Activated naive CD8-positive, alpha-beta T cell treated with anti-CD3 and anti-CD28 coated beads for 36 hours (primary cell): ENCODE measurements at places on chromosomes 7 and 10. TPM values are rescaled to one million over a fixed set of nuclear protein-coding genes. Genes with fewer than 3 reads are reported as not detected.

WNT2 gene
- total RNA-seq, result not detected

TFEC gene
- total RNA-seq, result 0.14 TPM

TLL2 gene
- 0.12 TPM for total RNA-seq

FAM180A gene
- not detected for total RNA-seq

IGF2BP3 gene
- total RNA-seq, result 0.70 TPM

RARRES2 gene
- total RNA-seq, result not detected

PTPRN2 gene
- 0.74 TPM for total RNA-seq

TDRD1 gene
- total RNA-seq, result 0.24 TPM

MGMT gene
- total RNA-seq, result 23.3 TPM

DHX32 gene
- total RNA-seq, result 27.8 TPM

PPP3CB gene
- 38.9 TPM for total RNA-seq

PLEKHS1 gene
- not detected for total RNA-seq

OR2A42 gene
- total RNA-seq, result not detected

MUC3A gene
- total RNA-seq, result not detected

DNA sequence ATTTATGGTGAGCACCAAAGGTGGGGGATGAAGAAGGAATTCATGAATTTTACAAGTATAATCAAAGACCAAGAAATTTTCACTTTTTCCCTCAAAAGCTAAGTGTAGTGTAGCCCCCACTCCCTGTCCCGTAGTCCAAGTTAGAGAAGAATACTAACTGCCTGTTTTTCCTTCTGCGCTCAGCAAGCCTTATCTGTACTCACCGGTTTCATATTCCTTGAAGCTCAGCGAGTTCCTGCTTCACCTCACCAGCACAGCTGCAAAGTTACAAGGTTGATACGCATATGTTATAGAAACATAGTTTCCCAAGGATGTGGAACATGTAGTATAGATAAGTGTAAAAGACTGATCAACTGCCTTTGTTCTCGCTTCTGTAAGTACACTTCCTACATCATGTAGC lies 16.0 kb upstream of the ZNF33B start:
- no peak for DNase-seq

- DNase-seq, result no peak
Observed at GRCh38 chr7:55191926-55192692, 173.0 kb upstream of the LANCL2 start.

DNA sequence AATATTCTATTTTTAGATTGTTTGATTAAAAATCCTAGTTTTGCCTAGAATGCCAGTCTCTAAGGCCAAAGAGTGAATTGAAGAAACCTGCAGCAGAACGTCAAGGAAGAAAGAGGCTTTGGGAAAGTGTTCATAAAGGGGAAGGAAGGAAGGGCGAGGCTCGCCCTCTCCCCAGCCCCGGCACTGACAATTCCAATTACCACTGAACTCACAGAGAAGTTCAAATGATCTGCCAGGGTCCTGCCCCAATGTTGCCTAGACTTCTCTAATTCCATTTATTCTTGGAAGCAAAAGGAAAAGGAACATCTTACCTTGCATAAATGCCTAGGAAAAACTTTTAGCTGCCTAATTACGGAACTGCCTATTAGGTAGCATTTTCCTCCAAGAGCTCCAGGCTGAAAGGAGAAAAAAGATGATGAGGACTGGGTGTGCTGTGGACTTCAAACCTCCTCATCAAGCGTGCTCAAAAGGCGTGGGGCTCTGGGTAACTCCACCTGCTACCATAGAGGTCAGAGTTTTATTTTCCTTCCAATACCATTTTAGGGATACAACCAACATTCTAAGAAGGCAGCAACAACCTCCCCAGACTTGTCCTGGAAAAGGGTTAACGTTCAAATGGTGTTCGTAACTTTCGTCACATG lies 134.5 kb downstream of the PKD1L1 start:
- no peak for DNase-seq

- DNase-seq, result no peak
Observed at GRCh38 chr10:119138346-119139306, 26.9 kb downstream of the SFXN4 start.

- DNase-seq, result no peak
Observed at GRCh38 chr10:16297642-16298041, 139.2 kb upstream of the PTER start.

DNA sequence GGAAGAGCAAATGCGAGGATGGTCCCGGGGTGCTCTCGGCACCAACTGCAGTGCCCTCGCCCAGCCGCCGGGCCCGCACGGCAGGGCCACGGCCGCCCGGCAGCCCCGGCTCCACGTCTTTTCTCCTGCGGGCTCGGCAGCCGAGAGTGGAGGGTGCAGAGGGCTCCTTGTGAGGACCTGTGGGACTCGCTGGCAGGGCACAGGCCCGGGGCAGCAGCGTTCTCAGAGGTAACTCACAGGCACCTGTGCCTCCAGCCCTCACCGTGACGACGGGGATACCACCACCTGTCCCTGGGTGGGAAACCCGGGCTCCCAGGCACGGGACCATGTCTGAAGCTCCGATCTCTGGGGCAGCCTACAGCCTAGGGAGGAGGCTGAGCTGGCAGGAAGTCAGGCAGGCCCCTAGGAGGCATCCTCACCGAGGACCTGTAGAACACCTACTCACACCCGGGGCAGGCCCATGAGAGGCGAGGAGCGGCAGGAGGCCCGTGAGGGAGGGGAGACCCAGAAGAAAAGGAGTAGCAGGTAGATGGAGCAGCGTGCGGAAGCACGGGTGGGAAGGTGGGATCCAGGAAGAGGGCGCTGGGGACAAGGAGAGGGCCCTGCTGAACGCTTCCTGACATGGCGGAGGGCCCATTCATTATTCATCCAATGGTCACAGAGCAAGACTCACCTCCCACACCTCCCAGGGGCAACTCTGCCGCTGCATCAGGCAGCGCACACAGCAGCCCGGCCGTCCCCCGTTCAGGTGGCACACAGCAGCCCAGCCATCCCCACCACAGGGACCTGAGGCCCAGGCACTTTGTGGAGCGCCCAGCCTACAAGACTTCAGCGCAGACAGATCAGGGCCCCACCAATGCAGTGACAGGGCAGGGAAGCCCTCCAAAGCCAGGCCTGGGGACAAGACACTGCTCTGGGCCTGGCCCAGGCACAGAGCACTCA lies 244.9 kb downstream of the MAD1L1 start:
- no peak for DNase-seq

DNA sequence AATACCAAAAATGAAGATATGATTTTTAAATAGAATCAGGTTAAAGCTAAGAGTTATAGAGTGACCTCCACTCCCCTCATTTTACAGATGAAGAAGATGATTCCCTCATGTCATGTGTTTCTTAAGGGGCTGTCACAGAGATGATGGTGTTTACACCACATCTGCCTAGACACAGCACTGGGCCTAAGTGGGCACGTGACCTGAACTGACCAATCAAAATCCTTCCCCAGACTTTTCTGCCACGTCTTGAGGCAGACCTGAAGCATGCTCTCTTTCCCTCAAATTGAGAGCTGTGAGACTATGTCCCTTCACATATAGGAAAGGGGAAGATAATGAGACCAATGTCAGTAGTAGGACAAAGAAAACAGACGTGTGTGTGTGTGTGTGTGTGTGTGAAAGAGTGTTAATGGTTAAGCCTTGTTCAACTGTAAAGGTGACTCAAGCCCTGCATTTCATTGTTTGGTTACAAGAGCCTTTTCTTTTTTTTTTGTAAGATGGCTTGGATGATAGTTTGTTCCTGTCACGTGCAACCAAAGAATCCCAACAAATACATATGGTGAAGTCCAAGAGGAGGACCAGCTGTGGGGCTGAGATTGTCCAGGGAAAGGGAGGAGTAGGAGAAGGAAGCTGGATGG lies 172.8 kb upstream of the AOAH start:
- DNase-seq, result no peak

- no peak for DNase-seq
Observed at GRCh38 chr10:111072232-111072631, 4.6 kb upstream of the ADRA2A start.

GRCh38 chr10:70268376-70268775 lies 15.4 kb downstream of the NPFFR1 start:
- no peak for DNase-seq

- peak; percentile 12 for DNase-seq
Observed at GRCh38 chr7:93715234-93715633, 140.7 kb upstream of the CALCR start.

DNA sequence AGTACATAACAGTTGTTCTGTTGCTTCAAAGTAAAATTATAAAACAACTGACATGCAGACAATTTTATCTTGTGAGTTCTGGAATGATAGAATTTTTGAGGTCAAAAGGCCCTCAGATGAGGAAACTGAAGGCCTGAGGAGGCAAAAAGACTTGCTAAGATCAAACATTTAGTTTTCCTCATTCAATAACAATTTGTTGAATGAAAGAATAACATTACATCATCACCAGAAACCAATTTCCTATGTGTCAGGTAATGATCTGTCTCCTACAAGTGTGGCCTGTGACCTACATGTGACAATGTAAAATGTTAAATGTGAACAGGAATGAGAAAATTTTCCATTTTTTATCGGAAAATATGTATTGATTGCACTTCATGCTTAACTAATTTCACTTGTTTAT lies 16.6 kb upstream of the ASB4 start:
- DNase-seq, result no peak

- no peak for DNase-seq
Observed at GRCh38 chr7:103680161-103681144, 234.4 kb upstream of the SLC26A5 start.

- DNase-seq, result no peak
Observed at GRCh38 chr7:88071994-88072714, 138.1 kb downstream of the ADAM22 start.

DNA sequence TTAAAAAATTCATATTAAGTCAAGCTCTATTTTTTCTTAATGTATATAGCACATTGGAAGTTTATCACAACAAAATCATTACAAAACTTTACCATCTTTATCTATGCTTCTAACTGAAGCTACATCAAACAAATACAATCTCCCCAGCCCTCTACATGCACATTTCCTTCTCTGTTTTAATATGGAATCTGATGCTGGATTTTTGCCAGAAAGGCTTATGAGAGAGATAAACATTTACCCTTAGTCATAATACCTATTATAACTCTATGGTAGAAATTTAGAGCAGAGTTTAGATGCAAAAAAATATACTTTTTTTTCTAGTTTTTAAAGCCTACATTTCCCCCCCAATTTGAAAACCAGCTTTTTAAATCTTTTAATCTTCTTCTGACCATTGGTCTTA lies 1198.6 kb downstream of the GATA3 start:
- no peak for DNase-seq

DNA sequence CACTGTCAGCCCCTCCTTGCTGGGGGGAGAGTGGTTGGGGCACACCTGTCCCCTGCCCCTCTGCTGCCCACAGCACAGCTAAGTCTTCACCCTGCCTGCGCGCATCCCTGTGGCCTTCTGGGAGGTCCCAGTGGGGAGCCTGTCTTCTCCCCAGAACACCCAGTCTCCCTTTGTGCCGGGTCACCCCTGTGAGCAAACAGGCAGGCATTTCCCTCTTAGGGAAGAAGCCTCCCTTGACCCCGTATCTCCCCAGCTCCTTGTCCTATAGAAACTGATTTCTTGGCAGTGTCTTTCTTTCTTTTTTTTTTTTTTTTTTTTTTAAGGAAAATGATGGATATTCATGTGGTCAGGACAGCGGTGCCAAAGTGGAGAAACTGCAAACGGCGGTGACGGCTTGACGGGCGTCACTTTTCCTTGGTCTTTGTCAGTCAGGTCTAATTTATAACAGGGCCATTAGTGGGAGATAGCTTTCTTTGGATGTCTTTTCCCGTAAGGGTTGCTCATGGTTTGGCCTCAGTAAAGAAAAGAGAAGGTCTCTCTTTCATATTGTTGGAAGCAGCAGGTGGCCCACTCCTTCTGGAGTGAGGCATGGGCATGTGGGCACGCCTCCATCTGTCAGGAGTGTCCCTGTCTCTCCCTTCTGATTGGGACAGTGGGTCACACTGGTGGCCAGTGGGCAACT lies 115.3 kb downstream of the NKX6-2 start:
- no peak for DNase-seq

DNA sequence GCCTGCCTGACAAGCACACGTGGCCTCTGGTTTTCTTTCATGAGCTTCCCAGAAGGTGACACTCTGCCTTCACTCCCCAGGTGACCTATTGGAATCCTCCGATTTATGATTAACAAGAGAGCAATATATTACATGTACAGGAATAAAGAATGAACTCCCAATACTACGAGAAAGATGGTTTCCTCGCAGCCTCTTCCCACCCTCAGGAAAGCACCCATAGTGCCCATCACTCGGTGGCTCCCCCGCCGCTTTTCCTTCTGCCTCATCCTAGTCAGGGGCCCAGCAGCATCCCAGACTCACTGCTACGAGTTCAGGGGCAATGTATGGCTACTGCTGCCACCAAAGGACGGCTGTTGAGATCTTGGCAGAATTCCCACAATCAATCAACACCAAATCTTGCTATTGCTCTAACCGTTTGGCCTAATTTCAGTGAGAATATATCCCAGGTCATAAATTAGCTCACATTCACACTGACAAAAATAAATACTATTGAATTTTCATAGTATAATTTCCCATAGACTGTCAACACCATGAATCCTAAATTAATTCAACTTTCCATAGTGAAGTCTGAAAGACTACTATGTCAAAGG lies 196.3 kb downstream of the TNS3 start:
- DNase-seq, result no peak

GRCh38 chr10:92816091-92816531 lies 32.2 kb upstream of the EXOC6 start:
- DNase-seq, result no peak

GRCh38 chr7:123498031-123498430 lies 36.4 kb downstream of the IQUB start:
- DNase-seq, result no peak

DNA sequence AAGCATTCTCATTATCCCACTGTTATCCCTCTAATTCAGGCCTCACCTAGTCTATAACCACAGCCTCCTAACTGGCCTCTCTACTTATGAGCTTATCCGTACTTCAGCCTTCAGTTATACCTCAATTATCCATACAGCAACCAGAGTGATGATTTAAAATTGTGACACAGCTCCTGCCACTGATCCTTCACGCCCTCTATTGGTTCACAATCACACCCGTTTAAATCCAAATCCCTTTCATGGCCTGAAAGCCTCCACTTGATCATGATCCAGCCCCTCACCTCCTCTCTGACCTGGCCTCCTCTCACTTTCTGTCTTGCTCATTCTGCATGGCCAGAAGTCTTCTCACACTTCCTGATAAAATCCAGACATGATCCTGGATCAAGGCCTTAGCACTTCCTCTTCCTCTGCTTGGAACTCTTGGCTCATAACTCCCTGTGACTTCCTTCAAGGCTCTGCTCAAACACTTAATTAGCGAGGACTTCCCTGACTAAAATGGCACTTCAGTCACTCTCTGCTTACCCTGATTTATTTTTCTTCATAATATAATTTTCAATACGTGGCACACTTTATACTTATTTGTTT lies 19.0 kb upstream of the TMEM26 start:
- DNase-seq, result no peak

GRCh38 chr7:77710861-77711260 lies 14.6 kb downstream of the RSBN1L start:
- DNase-seq, result no peak

DNA sequence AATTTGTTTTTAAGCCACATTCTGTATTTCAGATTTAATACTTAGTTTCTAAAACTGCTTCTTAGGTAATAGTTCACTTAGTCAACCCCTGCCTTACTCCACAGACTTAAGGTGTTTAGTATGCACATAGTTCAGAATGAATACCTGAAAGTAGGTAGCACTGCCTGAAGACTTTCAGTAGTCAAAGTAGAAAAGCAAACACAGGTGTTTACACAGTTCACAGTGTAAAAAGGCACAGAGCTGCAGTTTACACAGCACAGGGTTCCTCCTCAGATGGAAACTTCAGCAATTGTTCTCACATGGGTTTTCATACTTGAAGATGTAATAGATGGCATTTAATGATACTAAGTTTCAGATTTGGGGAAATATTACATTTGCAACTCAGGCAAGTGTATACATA lies 3.1 kb upstream of the PKD1L1 start:
- no peak for DNase-seq

GRCh38 chr10:62610649-62611229 lies 193.8 kb upstream of the ADO start:
- DNase-seq, result peak; percentile 73
